ENCODE measurements at places on chromosomes 7 and 10.

GRCh38 chr7:150631084-150631826, 930 bp downstream of the GIMAP6 start:
- DNase-seq = no peak

- no peak for DNase-seq
Measured at GRCh38 chr10:74586088-74586585, 240.3 kb upstream of the KAT6B start.

- DNase-seq = peak; percentile 10
Measured at GRCh38 chr7:157010588-157011332, at the start of gene MNX1. TSS of gene MNX1 (minus strand) at chr7:157010663. CDS start at chr7:157010350, 313 bp downstream.

DNA sequence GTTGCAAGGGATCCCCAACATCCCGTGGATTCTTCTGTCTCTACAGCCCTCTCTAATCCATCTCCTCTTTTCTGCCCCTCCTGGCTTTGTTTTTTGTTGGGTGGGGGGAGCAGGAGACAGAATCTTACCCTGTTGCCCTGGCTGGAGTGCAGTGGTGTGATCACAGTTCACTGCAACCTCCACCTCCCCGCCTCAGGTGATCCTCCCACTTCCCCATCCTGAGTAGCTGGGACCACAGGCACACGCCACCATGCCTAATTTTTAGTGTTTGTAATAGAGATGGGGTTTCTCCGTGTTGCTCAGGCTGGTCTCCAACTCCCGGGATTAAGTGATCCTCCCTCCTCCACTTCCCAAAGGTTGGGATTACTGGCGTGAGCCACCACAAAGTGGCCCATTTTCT, 121.8 kb downstream of the MYL10 start:
- no peak for DNase-seq

- peak; percentile 55 for DNase-seq
Measured at GRCh38 chr10:113788604-113789083, 37.2 kb downstream of the PLEKHS1 start.

DNA sequence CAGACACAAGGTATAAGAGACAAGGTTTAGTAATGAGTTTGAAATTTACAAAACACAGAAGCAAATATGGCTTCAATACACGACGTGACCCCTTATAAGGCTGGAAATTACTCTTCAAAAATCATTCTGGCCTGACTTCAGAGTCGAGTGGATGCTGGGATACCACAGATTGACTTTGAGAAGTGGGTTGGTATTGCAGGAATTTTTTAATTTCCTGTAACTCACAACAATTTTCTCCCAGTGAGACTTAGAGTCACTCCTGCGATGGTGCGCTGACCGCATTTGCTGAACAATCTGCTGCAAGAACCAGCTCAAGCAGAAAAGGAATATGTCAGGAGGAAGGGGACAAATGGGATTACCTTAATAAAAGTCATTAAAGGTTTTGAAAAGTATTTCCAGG, 132.1 kb downstream of the EMX2 start:
- DNase-seq = no peak

- DNase-seq = no peak
Measured at GRCh38 chr10:6667150-6667549, 87.1 kb upstream of the PRKCQ start.

DNA sequence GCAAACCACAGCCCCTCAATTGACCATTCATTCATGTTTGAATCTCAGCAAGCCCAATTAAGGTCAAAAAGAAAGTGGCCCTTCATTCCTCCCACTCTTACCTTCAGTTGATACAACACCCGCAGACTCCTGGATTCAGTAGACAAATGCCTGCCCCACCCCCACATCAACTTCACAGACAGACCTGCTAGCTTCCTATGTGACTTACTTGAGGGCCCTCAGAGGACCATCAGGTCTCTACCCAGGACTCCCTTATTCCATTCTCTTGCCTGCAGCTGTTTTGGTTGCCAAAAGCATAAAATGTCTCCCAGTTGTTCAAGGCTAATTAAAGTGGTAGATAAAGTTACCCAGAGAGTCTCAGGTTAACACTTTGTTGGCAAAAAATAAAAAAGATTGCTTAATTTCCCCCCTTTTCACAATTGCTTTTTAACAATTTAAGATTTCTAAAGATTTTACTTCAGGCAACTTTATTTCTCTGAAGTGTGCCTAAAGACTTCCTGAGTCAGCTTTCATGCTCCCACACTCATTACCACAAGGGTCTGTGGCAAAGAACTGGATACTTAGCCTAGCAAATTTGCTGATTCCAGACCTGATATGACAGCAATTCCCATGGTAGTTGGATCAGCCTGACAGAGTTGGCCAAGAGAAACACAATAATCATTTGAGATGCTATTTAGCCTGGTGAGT, 3.3 kb upstream of the MTERF1 start:
- DNase-seq = no peak

All from kidney epithelial cell (primary cell).